ENCODE measurements at places on chromosomes 16 and 17.
A peak's percentile ranks its signal among the peaks of the same experiment; 100 is the strongest.

- DNase-seq, result no peak
Measured at GRCh38 chr16:4678596-4678995, 14.8 kb upstream of the NUDT16L1 start.

- no peak for DNase-seq
Measured at GRCh38 chr16:14420721-14421488, 209.2 kb downstream of the PARN start.

DNA sequence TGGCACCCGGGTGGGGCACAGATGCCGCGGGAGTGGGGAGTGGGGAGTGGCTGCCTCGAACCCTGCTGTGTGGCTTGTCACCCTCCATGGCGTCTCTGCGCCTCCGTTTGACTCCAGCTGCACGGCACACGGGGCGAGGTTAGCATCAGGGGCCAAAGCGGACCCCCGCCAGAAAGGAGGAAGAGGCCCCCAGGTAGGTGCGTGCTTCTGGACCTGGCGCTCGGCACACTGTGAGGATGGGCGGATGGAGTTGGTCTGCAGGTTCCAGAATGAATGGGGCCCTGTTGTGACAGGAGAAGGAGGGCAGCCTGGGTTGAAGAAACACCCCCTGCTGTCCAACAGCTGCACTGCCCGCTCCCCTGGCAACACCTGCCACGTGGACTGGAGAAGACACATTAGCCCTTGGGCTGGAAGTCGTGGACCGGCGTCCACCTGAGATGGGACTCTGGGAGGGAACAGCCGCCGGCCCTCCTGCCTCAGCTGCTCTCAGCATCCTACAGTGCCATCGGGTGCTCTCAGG, 9.4 kb upstream of the FASN start:
- DNase-seq, result no peak

GRCh38 chr17:75059369-75060345, 12.6 kb downstream of the KCTD2 start:
- DNase-seq, result no peak

GRCh38 chr16:81558444-81559175, 114.0 kb downstream of the CMIP start:
- no peak for DNase-seq

DNA sequence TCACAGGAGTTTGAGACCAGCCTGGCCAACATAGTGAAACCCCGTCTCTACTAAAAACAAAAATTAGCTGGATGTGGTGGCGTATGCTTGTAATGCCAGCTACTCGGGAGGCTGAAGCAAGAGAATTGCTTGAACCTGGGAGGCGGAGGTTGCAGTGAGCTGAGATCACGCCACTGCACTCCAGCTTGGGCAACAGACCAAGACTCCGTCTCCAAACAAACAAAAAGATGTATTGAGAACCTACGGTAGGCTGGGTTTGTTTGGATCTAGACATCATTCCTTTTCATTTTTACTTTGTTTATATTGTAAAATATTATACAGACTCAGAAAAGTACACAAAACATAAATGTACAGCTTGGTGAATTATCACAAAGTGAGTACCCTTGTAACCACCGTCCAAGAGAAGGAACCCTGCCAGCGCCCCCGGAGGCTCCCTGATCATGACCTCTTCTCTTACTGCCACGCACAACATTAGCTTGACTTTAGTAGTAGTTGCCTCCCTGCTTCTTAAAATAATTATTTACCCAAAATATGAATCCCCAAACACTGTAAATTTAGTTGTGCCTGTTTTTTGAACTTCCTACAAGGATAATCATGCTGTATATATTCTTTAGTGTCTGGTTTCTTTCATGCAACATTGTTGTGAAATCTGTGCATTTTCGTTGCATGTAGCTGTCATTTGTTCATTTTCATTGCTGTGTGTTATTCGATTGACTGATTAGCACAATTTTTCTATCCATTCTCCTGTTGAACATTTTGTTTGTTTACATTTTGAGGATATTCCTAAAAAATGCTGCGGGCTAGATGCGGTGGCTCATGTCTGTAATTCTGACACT, 56.5 kb downstream of the KSR1 start:
- DNase-seq, result no peak

- DNase-seq, result no peak
Measured at GRCh38 chr16:86681031-86681756, 102.8 kb downstream of the FOXL1 start.

GRCh38 chr17:17732892-17733670, 51.8 kb downstream of the RAI1 start:
- DNase-seq, result no peak

DNA sequence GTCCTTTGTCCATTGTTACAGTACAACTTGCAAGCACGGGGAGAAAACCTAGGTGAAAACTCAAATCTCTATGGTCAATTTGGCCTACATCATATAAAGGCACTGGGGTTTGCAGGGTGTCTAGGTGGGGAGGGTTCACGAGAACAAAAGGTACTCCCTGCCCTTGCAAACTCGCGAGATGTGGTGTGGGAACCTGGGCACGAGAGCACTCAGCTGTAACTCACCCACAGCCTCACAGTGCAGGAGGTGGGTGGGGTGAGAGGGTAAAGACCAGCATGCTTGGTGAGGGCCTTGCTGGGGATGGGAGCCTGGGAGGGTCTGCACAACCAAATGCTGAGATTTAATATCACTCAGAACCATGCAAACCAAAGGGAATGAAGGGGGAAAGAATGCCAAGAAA, 18.4 kb upstream of the ZNF594 start:
- no peak for DNase-seq

DNA sequence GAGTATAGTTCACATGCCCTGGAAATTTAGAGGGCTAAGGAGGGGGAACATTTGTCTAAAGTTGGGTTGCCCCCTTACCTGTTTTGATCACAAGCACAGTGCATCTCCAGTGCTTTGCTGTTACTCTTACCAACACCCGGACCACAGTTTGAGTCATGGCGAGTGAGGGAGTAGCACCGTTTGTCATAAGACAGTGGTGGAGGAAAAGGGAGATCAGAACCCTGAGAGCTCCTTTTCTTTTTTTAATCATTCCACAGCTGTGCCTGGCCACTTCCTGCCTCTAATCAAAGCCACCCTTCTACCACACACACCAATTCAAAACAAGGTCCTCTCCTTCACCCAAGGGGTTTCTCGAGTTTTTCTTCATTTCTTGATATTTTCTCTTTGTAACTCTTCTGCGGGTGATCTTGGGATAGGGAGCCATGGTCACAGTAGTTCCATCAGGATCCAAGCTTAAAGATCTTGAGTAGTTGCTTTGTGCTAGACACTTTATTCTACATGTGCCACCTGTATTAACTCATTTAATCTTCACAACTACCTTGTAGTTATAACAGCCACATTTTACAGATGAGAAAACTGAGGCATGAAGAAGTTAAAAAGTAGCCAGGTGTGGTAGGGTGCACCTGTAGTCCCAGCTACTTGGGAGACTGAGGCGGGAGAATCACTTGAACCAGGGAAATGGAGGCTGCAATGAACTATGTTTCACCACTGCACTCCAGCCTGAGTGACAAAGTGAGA, 5.0 kb upstream of the MYL4 start:
- DNase-seq, result no peak

GRCh38 chr17:5467416-5467815, 1.4 kb downstream of the DHX33 start:
- DNase-seq, result no peak

DNA sequence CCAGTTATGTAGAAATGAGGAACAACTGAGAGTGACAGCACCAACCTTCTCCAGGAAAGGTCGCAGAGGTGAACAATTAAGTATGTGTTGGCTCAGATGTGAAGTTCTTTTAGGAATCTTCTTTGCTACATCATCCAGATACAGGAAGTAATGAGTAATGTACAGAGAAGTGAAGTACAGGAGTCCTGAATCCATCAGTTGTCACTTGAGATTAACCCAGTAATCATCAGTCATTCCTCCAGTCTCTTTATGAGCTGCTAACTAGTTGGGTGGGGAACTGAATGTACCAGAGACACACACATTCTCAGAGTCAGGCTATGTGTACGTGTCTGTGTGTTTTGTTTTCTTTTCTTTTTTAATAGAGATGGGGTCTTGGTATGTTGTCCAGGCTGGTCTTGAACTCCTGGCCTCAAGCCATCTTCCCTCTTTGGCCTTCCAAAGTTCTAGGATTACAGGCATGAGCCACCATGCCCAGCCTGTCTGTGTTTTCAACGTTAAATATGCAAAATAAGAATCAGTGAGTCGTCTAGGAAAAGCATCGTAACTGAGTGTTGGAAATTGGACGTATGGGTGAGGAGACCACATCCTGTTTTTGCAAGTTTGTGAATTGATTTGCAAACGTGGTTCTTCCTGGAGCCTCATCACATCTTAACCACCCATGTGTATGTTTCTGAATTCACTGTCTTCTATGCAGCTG, 19.9 kb downstream of the ZNF200 start:
- DNase-seq, result no peak

GRCh38 chr16:80615735-80616134, 74.9 kb downstream of the DYNLRB2 start:
- DNase-seq, result no peak

DNA sequence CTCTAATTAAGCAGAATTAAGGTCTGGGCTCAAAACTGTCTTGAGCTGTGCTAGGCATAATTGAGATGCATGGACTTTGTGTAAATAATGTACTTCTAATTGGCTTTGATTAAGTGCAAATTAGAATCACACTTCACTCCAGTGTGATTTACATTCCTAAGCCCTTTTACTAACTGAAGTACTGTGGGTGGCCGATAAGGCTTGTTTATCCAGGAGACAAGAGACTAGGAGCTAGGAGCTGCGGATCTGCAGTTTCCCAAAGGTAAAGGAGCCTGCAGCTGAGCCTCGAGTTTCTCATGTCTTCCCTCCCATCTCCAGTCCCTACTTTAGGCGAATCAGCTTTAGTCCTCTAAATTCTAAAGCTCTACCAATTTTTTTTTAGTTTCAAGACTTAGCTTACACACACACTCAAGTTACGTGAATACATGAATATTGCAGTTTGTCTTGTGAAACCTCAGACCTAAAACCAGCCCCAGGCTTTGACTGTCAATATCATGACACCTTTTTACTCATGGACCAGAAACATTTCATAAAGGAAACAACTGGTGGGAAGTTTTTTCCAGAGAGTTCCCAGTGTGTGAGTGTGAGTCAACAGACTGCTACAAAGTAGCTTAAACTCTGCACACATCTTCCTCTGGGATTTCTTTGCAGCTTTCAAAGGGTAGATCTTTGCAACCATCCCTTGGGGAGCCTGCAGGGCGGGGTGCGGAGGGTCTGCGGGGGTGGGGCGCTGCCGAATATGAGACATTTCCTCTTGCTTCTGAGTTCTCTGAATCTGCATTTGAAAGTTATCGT, 113.9 kb upstream of the TBX2 start:
- DNase-seq, result no peak

DNA sequence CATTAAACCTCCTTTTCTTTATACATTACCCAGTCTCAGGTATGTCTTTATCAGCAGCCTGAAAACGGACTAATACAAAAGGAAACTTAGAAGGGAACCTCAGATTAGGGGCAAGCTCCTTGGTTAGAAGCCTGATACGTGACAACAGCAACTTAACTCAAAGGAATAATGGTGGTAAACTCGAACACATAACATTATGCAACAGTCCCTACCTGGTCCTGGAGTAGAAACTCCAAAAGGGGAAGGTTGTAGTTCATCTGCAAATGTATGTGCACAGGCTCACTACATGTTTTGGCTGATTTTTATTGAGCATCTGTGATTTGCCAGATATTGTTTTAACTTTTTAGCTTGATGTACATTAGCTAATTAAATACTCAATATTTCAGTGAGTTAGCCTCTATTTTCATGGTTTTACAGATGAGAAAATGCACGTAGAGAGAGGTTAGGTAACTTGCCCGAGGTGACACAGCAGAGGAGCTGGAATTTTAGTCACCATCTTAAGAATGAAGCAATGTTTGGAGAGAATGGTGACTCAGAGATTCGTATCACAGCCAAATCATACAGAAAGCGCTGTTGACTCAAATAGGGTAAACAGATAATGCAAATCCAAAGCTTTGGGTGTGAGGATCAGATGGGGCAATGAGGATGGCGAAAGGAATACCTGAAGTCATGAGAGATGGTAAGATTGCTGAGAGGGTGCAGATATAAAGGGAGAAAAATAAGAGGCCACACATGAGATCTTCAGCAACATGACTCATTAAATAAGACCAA, 194.9 kb upstream of the RBFOX1 start:
- peak; percentile 52 for DNase-seq

DNA sequence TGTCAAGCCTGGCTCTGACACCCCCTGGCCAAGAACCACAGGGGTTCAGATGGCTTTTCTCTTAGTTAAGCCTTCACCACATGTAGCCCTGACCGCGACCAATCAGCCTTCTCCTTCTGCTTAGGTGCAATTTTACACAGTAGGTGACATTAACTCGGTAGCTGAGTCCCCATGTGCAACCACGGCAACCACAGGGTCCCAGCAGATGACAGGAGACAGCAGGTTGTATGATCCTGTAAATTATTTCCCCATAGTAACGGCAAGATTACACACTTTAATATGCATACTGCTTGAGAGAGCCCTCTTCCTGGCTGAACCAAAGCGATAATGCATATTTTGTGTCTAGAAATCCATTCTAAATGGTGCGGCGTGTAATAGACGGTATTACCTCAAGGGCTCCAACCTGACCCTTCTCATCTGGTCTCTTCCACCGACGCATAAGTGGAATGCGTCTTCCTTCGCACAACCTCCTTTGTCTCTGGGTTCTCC, 458.7 kb upstream of the ZFHX3 start:
- no peak for DNase-seq

DNA sequence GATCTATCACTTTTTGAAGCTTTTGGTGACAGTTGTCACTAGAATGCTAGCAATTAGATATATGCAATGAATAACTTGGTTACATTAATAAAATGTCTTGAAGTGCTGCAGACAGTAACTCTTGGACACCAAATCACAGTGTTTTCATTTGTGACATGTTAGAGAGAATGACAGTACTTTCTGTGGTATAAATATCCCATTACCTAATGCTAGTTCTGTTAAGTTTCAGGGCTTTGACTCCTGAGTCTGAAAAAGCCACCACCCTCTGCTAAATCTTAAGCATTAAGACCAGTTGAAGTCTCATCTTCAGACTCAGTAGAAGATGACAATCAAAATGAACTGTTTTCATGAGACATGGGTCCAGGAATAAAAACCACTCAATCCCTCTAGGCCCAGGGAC, 10.6 kb upstream of the CPHXL2 start:
- DNase-seq, result no peak

DNA sequence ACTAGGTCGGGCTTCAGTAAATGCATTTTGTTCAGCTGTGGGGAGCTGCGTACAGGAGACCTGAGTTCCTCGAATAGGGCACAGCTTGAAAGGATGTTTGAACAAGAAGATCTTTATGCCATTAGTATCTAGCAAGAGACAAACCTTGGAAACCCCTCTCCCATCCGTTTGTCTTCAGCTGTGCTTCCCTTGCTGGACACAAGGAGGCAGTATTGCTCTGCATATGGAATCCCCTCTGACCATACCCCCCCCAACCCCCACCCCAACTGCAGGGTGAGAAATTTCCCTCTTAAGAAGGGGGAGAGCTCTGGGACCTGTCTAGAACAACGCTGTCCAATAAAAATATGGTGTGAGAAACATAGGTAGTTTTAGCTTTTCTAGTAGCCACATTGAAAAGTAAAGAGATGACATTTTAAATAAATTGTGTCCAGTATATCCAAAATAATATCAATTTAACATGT, 1.6 kb downstream of the MRM1 start:
- peak; percentile 90 for DNase-seq

- no peak for DNase-seq
Measured at GRCh38 chr17:27846042-27846655, 45.8 kb upstream of the NOS2 start.
